Endothelial cell (in vitro differentiated cells): ENCODE measurements at places on chromosomes 7 and 10.

- H3K36me3 ChIP-seq: no peaks in the 10 kb centered on the region
- no peak overlapping the region for H3K27ac ChIP-seq
- H3K4me1 ChIP-seq: no peaks in the 10 kb centered on the region
Measured at GRCh38 chr10:56551037-56551436, 190.0 kb upstream of the ZWINT start.

DNA sequence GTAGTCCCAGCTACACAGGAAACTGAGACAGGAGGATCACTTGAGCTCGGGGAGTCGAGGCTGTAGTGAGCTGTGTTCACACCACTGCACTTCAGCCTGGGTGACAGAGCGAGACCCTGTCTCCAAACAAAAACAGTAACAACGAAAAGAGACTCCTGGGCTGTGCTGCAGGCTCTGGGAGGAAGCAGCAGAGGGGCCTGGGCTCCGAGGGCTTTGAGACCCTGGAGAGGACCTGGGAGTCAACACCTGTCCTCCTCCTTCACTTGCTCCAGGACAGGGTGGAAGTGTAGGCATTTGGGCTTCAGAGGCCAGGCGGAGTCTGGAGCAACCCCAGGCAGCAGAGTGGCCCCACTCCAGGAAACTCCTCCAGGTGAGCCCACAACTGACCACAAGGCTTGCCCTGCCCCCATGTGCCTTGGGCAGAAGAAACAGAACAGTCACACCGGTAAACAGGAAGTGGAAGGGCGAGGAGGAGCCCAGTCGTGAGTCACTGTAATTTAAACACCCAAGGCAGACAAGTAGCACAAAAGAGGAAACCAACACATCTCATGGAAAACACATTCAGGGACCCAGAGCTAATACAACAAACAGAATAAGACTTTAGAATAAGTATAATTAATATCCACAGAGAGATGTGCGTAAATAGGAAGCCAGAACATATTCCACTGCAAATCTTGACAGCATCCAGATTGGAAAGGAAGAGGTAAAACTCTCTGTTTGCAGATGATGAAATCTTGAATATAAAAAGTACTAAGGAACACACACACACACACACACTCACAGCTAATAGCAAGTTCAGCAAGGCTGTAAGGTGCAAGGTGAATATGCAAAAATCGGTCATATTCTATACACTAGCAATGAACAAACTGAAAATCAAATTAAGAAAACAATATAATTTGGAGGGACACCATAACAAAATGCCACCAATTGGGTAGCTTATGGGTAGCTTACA lies 20.5 kb upstream of the RASGEF1A start:
- DNase-seq: no peak
- H3K27me3 ChIP-seq: peaks cover 5% of the 10 kb centered on the region
- H3K27ac ChIP-seq: peak overlapping the region; percentile 15
- H3K4me1 ChIP-seq: peaks cover 18% of the 10 kb centered on the region
- H3K4me3 ChIP-seq: no peak overlapping the region

DNA sequence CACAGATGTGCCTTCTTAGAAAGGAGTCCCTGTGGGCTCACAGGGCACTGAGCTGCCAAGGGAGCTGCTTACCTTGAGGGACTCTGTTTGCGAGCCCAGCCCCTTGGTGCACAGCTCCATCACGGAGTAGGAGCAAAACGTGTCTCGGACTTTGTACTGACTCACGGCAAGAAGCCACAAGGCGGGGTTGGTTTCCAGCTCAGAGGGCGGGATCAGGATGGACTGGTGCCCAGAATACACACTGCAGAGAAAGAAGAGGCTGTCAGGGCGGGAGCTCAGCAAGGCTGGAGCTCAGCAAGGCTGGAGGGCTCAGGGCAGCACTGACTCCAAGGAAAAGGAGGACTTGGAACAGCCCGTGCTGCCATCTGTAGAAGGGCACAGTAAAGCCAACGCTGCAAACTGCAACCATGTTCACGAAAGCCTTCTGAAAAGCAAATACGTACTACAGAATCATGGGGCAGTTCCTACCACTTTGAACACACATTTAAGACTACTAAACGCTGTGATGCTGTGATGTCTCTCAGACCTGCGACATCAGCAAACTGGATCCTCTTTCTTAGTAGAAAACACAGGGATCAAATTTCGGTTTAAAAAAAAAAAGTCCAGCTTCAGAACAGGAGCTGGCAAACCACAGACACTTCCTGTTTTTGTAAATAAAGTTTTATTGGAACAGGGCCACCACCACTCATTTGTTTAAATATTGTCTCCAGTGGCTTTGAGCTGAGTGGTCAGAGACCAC lies 194.3 kb downstream of the ZMYND11 start:
- DNase-seq: no peak
- H3K27me3 ChIP-seq: no peaks in the 10 kb centered on the region
- peaks cover 5% of the 10 kb centered on the region for H3K36me3 ChIP-seq
- no peak overlapping the region for H3K27ac ChIP-seq

- H3K4me3 ChIP-seq: no peak overlapping the region
- no peaks in the 10 kb centered on the region for H3K36me3 ChIP-seq
- no peak overlapping the region for H3K27ac ChIP-seq
- peaks cover 1% of the 10 kb centered on the region for H3K27me3 ChIP-seq
- no peaks in the 10 kb centered on the region for H3K4me1 ChIP-seq
Measured at GRCh38 chr10:6045314-6045848, 16.8 kb downstream of the IL2RA start.

- no peak for DNase-seq
- H3K4me3 ChIP-seq: no peak overlapping the region
- H3K36me3 ChIP-seq: no peaks in the 10 kb centered on the region
- no peak overlapping the region for H3K27ac ChIP-seq
- H3K4me1 ChIP-seq: no peaks in the 10 kb centered on the region
Measured at GRCh38 chr7:54980521-54980920, 38.3 kb upstream of the EGFR start.

GRCh38 chr10:22379059-22379458 lies 33.8 kb downstream of the SPAG6 start:
- H3K4me1 ChIP-seq: peaks cover 15% of the 10 kb centered on the region
- DNase-seq: no peak
- peaks cover 1% of the 10 kb centered on the region for H3K27me3 ChIP-seq
- no peak overlapping the region for H3K4me3 ChIP-seq
- no peaks in the 10 kb centered on the region for H3K36me3 ChIP-seq
- no peak overlapping the region for H3K27ac ChIP-seq

DNA sequence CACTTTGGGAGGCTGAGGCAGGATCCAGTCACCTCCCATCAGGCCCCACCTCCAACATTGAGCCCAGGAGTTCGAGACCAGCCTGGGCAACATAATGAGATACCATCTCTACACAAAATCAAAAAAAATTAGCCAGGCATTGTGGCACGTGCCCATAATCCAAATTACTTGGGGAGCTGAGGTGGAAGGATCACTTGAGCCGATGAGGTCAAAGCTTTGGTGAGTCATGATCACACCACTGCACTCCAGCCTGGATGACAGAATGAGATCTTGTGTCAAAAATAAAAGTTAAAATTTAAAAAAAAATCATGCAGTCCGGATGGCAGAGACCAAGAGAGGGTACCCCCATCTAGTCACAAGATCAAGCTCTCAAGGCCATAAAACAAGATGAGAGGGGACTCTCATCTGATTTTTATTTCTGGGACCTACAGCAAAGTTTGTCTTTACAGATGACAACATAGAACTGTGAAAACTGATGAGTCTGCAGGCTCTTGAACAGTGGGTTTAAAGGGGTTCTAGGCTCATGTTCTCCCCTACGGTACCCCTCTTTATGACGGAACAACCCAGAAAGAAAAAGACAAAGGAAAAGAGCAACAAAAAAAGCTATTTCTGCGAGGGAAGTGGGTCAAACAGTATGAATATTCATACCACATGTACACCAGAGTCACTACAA lies 28.9 kb upstream of the CREB3L2 start:
- H3K4me1 ChIP-seq: no peaks in the 10 kb centered on the region
- H3K27ac ChIP-seq: no peak overlapping the region
- H3K4me3 ChIP-seq: no peak overlapping the region
- peaks cover 10% of the 10 kb centered on the region for H3K36me3 ChIP-seq

DNA sequence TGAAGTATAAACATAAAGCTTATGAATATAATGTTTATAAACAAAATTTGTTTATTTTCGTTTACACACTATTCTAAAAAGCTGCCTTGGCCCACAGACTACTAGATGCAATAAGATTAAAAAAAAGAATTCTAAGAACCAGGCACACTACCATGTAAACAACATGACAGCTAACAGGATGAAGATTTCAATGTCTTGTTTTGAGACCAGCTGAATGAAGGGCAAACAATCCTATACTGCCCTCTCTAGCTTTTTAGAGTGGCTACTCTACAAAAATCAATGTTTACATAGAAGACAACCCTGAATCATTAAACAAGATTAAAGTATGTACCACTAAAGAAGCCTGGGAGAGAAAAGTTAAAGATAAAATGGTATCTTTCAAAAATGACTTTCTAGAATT lies 38.6 kb downstream of the SLC25A40 start:
- H3K27ac ChIP-seq: no peak overlapping the region
- no peaks in the 10 kb centered on the region for H3K36me3 ChIP-seq
- H3K4me3 ChIP-seq: no peak overlapping the region
- DNase-seq: no peak
- H3K4me1 ChIP-seq: no peaks in the 10 kb centered on the region
- H3K27me3 ChIP-seq: no peaks in the 10 kb centered on the region

- peaks cover 5% of the 10 kb centered on the region for H3K36me3 ChIP-seq
- H3K4me1 ChIP-seq: peaks cover 46% of the 10 kb centered on the region
- no peak for DNase-seq
- H3K4me3 ChIP-seq: no peak overlapping the region
Measured at GRCh38 chr10:88066319-88066718, 202.9 kb downstream of the PTEN start.

- H3K4me3 ChIP-seq: no peak overlapping the region
- peak; percentile 42 for DNase-seq
Measured at GRCh38 chr10:3045471-3046209, 21.7 kb upstream of the PFKP start.

DNA sequence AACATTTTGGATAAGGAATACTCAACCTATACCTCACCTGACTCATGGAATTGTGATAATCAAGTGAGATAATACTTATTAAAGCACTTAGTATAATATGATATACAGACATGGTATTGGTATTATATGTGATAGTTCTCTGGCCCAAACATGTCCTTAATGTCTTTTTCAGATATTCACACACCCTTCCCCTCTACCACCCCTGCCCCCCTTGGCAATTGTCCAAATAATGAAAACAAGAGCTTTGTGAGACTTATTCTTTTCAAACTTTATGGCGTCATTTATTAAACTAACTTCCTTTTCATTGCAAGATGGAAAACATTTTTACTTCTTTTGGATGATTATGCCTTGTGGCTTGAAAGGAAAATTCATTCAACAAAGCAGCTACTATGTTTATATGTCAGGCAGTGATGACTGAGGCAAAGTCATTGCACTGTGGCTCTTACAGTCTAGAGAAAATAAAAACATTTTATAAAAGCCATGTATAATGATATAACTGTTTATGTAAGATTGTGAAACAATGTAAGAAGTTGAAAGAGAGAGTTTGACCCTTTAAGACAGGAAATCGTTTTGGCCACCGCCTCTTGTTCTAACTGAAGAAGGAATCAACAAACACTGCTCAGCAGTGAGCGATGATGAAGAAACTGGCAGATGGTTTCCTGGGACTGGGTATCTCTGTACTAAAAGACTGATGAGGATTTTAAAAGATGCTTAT lies 27.4 kb downstream of the MINPP1 start:
- no peak overlapping the region for H3K27ac ChIP-seq
- DNase-seq: no peak
- H3K4me3 ChIP-seq: no peak overlapping the region
- H3K27me3 ChIP-seq: peaks cover 2% of the 10 kb centered on the region
- H3K4me1 ChIP-seq: no peaks in the 10 kb centered on the region

GRCh38 chr7:121504482-121504881 lies 108.4 kb upstream of the FAM3C start:
- H3K27me3 ChIP-seq: peaks cover 3% of the 10 kb centered on the region
- DNase-seq: no peak

- H3K36me3 ChIP-seq: no peaks in the 10 kb centered on the region
- H3K4me3 ChIP-seq: no peak overlapping the region
- H3K4me1 ChIP-seq: peaks cover 3% of the 10 kb centered on the region
- DNase-seq: no peak
Measured at GRCh38 chr7:117312593-117313580, 10.0 kb downstream of the WNT2 start.

GRCh38 chr10:104434601-104435000 lies 81.0 kb downstream of the CFAP58 start:
- peaks cover 1% of the 10 kb centered on the region for H3K27me3 ChIP-seq
- H3K36me3 ChIP-seq: no peaks in the 10 kb centered on the region
- no peak for DNase-seq
- no peak overlapping the region for H3K27ac ChIP-seq

DNA sequence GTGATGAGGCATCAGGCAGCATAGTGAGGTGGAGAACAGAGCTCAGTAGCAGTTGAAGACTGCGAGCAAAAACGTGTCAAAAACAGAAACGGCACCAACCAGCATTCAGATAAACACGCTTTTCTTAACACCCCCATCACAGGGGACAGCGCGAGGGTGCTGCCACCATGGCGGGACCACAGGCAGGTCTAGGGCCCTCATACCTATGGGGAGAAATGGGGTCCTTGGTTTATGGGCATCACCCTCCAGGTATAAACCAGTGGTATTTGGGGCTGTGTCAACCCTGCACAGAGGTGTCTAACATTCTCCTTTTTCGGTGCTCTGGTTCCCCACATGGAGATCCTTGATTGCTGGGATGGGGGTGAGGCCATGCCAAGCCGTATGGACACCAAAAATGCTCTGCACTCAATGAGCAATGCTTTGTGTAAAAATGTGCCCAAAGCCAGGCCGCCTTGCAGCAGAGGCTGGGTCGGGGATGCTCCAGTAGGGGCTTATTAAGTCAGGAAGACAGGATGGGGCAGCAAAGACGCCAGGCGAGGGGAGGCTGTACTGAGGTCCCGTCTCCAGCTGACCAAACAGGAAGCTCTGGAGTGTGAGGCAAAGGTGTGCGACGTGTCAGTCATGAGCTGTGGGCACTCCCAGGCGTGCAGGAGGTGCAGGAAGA lies 191.5 kb downstream of the WDR37 start:
- peaks cover 55% of the 10 kb centered on the region for H3K4me1 ChIP-seq
- H3K27me3 ChIP-seq: peaks cover 8% of the 10 kb centered on the region
- peaks cover 3% of the 10 kb centered on the region for H3K36me3 ChIP-seq
- peak overlapping the region; percentile 83 for H3K27ac ChIP-seq
- no peak for DNase-seq
